Adipose tissue (tissue), 3 donors: ENCODE measurements at places on chromosomes 2 and 18. TPM values are rescaled to one million over a fixed set of nuclear protein-coding genes. Genes with fewer than 3 reads are reported as not detected.

Gene XIRP2
- polyA plus RNA-seq, result 0.16 TPM

Gene NAT8
- polyA plus RNA-seq, result not detected

Gene TEX44
- not detected for polyA plus RNA-seq

Gene ZBTB14
- 5.5 TPM for polyA plus RNA-seq
